Activated T-cell treated with anti-CD3 and anti-CD28 coated beads, Interleukin-2, amount 50 U/mL, for 48 hours (primary cell): ENCODE measurements at places on chromosomes 12 and 14.

DNA sequence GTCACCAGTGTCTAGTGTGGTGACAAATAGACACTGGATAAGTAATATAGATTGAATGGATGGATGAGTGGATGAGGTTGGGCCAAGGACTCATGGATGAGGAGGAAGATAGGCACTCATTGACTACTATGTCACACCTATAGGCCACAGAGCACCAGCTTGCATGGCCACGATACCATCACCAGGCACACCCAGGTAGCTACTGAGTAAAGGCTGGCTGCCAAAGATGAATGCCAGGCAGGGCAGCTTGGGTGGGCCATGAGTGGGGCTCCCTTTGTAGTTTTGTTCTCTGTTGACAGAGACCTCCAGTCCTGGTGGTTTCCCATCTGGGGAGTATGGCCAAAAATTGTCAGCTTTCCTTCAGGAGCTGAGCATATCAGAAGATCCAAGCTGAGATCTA, 11.2 kb upstream of the KRT83 start:
- DNase-seq = no peak

DNA sequence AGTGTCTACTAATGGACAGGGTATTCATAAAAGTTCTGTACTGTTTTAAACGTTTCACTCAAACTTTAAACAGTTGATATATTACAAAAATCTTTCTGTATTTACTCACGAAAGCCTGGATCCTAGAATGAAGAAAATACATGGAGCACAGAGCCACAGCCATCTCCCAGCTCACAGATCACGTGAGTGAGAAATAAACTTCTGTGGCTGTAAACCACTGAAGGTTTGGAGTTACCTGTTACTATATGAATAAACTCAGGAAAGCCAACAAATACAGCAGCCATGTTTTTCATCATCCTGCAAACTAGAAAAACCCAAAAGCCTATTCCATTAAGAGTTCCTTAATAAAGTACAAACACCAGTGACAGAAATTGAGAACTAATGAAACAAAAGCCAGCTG, 867 bp upstream of the TDG start:
- DNase-seq = no peak

GRCh38 chr12:41277100-41277945, 89.2 kb downstream of the PDZRN4 start:
- DNase-seq = no peak

DNA sequence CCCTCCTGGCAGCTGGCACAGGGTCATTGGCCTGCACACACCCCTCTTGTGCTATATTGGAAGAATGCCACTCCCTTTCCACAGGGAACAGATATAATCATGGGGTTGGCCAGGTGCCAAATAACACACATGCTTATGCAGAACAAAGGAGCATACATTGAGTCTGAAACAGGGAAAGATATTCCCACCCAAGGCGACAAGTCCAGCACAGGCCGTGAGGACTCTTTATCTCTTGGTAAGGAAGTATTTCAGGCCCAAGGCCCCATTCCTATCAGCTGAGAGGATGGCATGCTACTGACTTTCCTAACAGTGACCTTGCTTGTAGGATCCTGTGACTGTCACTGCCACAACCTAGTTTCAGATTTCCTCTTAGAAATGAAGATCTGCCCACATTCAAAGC, 59.0 kb upstream of the STXBP6 start:
- no peak for DNase-seq

- no peak for DNase-seq
These were observed 75.6 kb upstream of the HECTD1 start for GRCh38 chr14:31283153-31283552.

DNA sequence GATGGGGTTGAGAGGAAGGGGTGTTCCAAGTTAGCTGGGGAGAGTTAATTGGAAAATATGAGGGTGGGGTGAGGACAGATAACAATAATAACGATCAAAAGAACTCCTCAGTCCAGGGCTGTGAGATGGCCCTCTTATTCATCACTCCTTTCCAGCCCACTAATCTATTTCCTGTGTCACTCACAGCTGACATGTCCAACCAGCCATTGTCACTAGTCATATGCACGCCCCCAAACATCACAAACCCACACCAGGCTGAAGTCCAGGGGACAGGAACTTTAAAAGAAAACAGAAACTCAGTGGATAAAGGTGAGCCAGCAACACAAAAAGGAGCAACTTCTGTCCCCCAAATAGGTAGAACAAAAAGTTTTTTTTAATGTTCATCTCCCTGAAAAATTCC, 911 bp downstream of the CALCOCO1 start:
- no peak for DNase-seq

DNA sequence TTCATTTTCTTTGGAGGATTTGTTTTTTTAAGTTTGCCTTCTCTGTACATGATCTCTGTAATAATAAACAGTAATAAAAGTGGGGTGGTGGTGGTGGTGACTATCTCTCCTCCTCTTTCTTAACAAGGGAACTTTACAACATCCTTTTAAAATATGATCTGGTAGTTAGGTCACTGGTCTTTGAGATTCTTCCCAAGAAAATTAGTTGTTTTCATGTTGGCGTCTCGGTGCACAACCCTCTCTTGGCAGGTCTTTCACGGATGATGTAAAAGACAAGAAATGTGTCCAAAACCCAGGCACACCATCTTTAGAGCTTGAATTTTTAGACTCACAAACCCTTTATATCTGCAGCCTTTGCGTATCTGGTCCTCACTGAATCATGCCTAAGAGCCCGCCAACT, 488.5 kb upstream of the TBX3 start:
- no peak for DNase-seq

GRCh38 chr12:13208533-13209435, 12.3 kb downstream of the EMP1 start:
- DNase-seq = no peak

GRCh38 chr12:70049596-70050360, 193.5 kb upstream of the CNOT2 start:
- DNase-seq = peak; percentile 22

DNA sequence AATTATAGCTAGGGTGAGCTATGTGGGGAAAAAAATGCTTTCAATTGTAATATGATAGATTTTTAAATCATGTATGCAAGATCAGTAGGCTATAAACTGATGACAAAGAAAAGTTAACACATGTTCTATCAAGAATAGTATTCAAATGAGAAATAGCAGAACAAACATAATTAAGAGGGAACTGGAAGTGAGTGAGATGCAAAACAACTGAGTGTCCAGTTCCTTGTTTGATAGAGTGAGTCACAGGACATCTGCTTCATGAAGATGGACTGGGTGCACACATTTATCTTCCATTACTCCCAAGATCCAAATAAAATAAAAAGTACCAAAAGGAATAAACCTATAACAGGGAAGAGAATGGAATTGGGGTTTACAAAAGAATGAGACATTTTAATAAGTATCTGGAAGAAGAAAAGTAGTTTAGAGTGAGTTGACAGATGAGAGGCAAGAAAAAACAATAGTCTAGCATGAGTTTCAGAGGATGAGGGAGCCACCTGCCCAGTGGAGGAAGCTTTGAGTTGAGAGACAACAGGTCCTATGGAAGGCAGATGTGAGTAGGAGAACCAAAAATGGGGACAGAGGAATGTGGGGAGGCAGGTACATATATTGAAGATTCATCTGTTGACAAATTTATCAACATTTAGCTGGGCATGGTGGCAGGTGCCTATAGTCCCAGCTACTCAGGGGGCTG, 178.1 kb upstream of the ARHGAP5 start:
- DNase-seq = no peak

DNA sequence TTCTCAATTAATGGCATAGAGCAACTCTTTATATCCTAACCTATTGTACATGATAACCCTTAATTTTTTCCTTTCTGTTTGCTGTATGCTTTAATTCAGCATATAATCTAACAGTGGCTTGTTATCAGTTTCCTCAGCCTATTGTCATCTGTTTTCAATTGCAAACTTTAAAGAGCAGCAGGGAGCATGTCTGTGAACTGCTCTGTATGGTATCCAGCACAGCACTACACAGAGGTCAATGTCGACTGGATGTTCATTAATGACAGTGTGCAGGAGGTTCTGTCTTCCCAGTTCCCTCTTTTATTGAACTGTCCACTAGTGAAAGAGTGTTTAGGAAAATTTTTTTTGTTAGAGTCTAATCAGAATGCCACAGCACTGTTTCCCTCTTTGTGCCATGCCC, 609.1 kb downstream of the SOX5 start:
- no peak for DNase-seq

DNA sequence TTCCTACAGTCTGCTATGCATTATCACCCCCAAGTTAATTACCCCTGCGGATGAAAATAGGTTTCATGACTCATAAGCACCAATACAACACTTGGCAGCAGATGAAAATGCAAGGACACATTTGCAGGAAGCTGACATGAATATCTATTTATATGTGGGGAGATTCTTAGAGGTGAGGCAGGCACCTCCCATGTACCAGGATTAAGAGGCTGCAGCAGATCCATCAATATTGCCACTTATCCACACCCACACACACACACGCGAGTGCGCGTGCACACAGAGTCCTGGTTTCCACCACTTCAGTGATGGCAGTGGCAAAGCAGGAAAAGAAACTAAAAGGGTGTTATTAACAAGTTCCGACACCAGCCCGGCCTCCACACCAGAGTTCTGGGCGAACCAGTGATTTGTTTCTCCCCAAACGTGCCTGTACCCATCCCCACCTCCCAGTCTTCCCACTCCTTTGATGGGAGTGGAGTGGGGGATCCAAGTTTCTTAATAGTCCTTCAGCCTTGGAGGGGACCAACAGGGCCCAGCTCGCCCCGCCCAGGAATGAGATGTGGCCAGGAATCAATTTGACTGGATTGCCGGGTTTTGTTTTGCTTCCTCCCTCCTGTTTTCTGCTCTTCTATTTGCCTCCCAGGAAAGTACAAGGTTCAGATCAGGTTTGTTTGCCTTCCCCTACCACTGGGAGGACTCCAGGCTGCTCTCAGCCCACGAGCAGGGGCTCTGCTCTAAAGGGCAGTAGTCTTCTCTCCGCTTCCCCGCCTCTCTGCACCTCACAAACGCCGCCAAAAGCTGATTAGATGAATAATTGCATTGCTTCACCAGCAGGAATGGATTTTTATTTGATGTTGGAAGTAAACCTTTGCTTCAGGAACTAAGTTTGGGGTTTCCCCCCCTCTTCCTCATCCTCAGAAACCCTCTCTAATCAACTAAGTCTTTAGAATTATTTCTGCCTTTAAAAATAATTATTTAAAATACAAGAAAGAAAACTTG, 5.2 kb downstream of the IRF2BPL start:
- DNase-seq = no peak

GRCh38 chr12:7158781-7159609, 28.8 kb downstream of the CLSTN3 start:
- no peak for DNase-seq

DNA sequence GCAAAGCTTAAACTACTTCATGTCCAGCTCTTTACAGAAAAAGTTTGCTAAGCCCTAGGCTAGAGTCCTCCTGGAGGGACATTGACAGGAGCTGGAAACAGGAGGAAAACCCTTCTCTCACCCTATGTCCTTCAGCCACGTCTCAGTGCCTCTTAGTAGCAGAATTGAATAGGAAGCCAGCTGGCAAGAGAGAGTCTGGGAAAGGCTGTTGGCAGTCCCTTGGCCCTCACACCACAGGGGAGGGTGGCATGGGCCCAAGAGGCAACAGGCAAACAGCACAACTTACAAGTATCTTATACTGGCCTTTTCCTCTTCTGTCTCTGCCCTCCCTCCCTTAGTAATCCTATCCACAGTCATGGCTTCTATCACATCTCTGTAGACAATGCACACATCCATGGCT, 27.7 kb upstream of the DHRS2 start:
- DNase-seq = no peak

- DNase-seq = no peak
These were observed 200.6 kb downstream of the ANO4 start for GRCh38 chr12:100995201-100995600.

DNA sequence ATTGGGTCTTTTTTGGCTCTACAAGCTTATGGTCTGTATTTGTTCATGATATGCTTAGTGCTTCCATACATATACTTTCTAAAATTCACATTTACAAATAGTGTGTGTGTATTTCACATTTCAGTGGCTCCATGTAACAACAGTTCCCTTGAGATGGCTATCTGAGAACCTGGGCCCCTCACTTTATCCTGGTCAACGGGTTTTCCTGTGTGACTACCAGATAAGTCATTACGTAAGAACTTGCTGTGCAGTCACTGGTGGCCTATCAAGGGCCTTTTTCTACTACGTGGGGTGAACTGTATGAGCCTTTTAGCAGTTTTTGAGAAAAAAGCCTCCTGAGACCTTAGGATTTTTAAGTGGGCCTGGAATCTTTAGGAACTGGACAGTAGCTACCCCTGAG, 454.1 kb downstream of the PCNX1 start:
- DNase-seq = no peak

DNA sequence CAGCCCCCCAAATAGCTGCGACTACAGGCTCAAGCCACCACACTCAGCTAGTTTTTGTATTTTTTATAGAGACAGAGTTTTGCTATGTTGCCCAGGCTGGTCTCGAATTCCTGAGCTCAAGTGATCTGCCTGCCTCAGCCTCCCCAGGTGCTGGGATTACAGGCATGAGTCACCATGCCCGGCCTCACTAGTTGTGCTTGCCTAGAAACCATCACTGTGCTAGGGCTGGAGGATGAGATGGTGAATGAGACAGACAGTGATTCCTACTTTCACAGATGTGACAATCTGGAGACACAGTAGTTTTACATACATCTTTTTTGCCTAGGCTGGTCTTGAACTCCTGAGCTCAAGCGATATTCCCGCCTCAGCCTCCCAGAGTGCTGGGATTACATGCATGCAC, 7.5 kb upstream of the MSI1 start:
- DNase-seq = no peak

- DNase-seq = peak; percentile 79
These were observed at the start of gene KIF5A for GRCh38 chr12:57549909-57550640. Gene KIF5A (plus strand): TSS chr12:57550044. CDS start chr12:57550272, 228 bp downstream.

- no peak for DNase-seq
These were observed 214.8 kb downstream of the EPS8 start for GRCh38 chr12:15574353-15574752.

DNA sequence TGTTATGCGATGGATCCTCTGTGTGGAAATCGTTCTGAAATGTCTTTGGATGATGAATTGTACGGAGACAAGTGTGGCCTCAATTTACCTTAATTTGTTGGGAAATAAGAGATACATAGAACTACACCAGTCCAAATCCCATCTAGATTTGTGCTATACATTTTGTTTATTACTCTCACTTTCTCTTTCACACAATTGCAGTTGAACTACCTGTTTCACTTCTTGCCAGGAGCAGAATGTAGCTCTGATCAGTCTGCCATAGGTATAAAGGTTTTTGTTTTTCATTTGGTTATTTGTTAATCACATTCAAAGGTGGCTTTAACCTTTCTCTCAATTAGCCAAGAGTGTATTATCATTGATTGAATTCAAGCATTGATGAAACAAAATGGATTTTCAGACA, 268.2 kb downstream of the SNAPC1 start:
- no peak for DNase-seq

GRCh38 chr12:79023261-79023660, 158.7 kb downstream of the SYT1 start:
- DNase-seq = no peak

DNA sequence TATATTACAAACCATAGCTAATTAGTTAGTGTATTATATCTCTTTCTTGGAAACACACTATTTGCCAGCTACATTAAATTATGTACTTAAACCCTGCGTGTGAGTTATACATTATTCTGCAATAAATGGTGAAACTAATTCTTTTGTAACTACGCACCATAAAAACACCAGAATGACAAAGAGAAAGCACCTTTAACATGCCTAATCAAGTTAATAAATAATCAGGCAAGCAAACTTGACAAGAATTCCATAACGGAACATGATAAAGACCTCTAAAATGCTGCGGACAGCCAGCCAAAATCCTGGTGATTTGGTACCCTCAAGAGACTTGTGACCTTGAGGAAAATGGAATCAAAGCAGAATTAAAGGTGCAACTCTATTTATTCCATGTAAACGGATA, 375.3 kb upstream of the KITLG start:
- DNase-seq = no peak

GRCh38 chr12:54385251-54385914, 850 bp upstream of the ZNF385A start:
- no peak for DNase-seq
